NCI-H345 (cell line): ENCODE measurements at places on chromosomes 7 and 10.

- DNase-seq: no peak
These were observed 549.1 kb downstream of the XPNPEP1 start for GRCh38 chr10:109374215-109374614.

GRCh38 chr7:117781707-117782106 lies 91.5 kb downstream of the CTTNBP2 start:
- no peak for DNase-seq

DNA sequence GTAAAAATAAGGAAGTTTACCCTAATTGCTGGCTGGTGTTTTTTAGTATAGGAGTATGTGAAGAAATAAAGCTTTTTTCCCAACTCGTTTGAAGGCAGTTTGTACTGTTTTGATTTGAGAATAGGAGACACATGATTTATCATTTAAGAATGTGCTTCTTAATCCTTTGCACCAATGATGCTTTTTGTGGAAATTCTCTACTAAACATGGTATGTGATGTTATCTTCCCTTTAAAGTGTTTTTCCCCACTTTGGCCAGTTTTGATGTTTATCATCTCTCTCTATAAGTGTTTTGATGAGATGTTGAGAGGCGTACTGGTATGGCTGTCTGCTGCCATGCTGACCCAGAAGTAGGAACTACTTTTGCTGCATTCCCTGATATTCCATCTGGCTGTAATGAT lies 85.1 kb downstream of the SUGCT start:
- no peak for DNase-seq

- DNase-seq: no peak
These were observed 117.2 kb downstream of the PTPN20 start for GRCh38 chr10:47028466-47028865.

- DNase-seq: no peak
These were observed 150.0 kb upstream of the IGFBP3 start for GRCh38 chr7:46071076-46071475.

GRCh38 chr10:1183033-1183396 lies 126.8 kb downstream of the WDR37 start:
- peak; percentile 7 for DNase-seq

GRCh38 chr7:30931929-30932540 lies 20.4 kb downstream of the AQP1 start:
- no peak for DNase-seq

GRCh38 chr7:81433692-81434331 lies 336.0 kb downstream of the HGF start:
- no peak for DNase-seq

DNA sequence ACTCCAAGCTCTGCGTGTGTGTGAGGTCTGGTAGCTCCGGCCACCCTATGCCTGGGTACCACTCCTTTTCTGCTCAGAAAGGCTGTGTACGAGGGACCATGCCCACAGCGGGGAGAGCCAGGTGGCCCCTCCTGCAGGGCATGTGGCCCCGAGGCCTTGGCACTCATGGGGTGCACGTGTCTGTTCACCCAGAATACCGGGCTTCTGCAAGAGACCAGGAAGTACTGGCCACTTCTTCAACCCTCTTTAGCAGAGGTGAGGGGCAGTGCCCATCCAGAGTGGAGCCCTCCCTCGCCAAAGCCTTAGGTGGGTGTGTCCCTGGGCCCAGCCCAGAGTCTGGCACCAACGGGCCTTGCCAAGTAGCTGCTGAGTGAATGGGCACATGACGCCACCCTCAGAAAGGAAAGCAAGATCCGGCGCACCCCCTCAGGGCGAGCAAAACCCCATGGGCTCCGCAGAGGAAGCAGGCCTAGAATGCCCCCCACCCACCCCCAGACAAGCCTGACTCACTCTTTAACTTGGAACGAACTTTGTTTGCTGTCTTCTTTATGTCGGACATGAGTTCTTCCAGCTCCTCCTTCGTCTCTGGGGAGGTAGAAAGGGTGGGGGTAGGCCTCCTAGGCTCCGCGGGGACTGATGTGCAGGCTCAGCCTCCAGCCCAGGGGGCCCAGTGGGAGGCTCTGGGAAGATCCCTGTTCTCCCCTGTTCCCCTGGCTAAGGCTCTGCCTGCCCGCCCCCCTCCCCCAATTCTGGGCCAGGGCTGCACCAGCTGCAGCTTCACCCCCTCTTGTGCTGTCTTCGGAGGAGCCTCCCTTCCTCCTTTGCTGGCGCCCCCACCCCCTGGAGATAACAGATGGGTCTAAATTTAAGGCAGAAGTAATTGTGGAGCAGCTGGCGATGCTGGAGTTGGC lies 14.6 kb downstream of the STX1A start:
- DNase-seq: no peak

DNA sequence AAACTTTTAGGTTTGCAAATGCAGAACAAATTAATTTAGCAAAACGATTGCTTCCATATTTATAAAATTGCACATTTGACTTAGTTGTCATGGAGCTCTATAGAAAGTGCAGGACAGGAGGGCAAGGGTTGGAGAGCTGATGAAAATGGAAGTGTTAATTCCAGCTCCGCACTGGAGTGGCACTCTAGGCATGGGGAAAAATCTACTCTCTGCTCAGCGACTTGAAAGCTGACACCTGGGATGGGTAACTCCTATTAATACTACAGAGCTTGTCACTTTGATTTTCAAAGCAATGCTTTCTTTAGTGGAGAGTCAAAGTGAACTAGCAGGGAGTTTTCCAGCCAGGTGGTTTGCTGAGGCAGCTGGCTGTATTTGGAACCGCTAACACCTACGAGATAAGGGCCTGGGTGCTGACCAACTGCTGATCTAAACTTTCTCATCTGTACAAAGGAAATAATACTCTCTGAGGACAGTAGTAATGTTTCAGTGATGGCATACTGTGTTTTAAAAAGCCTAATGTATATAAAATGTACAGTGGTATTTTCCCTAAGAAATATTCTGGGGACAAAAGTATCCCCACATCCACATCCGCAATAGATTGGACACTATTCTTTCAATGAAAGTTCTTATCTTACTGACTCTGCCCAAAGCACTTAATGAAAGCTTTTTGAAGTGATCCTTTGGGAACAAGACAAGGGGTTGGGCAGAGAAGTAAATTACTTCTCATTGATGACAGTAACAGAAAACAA lies 444.3 kb downstream of the GPAM start:
- no peak for DNase-seq
